Suppressor macrophage treated with lipopolysaccharide for 1 hour (primary cell): ENCODE measurements at places on chromosomes 7 and 10.

GRCh38 chr10:95295031-95295755, 4.4 kb upstream of the PDLIM1 start:
- DNase-seq, result peak; percentile 31

DNA sequence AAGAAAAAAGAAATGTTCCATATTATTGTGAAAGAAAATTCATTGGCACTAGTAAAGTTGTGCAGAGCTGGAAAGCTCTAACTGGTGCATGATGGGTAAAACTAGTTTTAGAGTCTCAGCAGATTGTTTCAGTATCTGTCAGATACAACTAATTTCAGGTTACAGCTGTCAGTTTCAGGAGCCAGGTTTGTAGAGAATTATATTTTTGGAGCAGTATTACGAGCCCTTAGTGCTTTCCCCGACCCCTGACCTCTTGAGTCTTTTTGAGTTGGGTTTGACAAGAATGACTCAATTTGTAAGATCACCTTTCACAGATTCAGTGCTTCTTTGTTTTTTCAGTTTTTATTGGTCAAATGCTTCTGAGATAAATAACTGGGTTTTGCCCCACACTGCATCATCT, 366.4 kb upstream of the PLXDC2 start:
- DNase-seq, result no peak

GRCh38 chr7:90236721-90237289, 8.2 kb upstream of the CFAP69 start:
- no peak for DNase-seq

- DNase-seq, result no peak
These were observed 20.5 kb downstream of the DIP2C start for GRCh38 chr10:668786-669485.

GRCh38 chr10:100600218-100600617, 64.5 kb downstream of the HIF1AN start:
- DNase-seq, result peak; percentile 64

GRCh38 chr10:63977329-63977923, 456.2 kb downstream of the REEP3 start:
- DNase-seq, result peak; percentile 72

- no peak for DNase-seq
These were observed 147.9 kb downstream of the AVL9 start for GRCh38 chr7:32643194-32643593.

DNA sequence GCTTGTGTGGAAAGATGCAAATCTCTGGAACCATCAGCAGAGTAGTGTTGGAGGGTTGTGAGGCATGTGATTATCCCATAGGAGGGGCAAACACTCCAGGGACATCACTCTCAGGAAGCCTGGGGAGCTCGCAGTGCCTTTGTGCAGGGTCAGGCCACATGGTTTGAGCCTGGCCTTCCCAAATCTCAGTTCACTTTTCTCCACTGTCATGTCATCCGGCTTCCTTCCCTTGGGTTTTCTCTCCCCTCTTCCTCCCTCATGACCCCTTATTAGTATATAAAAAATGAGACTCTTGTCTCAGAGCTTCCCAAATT, 20.4 kb downstream of the TSPAN14 start:
- DNase-seq, result no peak

- no peak for DNase-seq
These were observed 1247.3 kb downstream of the NXPH1 start for GRCh38 chr7:9680713-9681112.
